NCI-H460 (cell line): ENCODE measurements at places on chromosomes 2 and 18.

DNA sequence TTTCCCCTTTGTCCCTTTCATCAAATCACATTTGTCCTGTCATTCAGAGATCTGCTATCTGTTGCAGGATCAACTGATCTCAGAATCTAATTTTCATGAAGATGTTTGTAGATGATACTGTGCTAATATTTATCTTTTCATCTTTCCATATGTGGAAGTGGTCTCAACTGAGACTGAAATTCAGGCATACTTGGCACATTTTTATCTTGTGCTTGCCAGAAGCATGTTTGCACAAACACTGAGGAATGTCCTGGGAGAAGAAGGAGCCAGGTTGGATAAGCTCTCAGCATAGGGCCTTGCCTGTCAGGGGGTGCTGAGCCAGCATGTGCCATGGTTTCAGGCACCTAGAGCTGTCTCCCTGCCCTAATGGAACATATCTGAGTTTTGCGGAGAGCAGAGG lies 24.5 kb upstream of the MMADHC start:
- DNase-seq, result no peak

- DNase-seq, result peak; percentile 65
Measured at GRCh38 chr2:88659538-88659915, 31.9 kb upstream of the RPIA start.

- DNase-seq, result no peak
Measured at GRCh38 chr18:13313006-13313686, 94.6 kb downstream of the LDLRAD4 start.

- DNase-seq, result no peak
Measured at GRCh38 chr2:151325581-151326095, 31.8 kb upstream of the TNFAIP6 start.

- no peak for DNase-seq
Measured at GRCh38 chr2:46334389-46335271, 37.4 kb downstream of the EPAS1 start.

GRCh38 chr18:51211552-51211951 lies 14.1 kb upstream of the MEX3C start:
- peak; percentile 72 for DNase-seq

- DNase-seq, result no peak
Measured at GRCh38 chr2:175055993-175056392, 50.8 kb upstream of the CHN1 start.

- DNase-seq, result peak; percentile 83
Measured at GRCh38 chr2:96868555-96869280, 1.2 kb downstream of the SEMA4C start.

GRCh38 chr2:171247741-171248662 lies 87.3 kb upstream of the TLK1 start:
- DNase-seq, result no peak

DNA sequence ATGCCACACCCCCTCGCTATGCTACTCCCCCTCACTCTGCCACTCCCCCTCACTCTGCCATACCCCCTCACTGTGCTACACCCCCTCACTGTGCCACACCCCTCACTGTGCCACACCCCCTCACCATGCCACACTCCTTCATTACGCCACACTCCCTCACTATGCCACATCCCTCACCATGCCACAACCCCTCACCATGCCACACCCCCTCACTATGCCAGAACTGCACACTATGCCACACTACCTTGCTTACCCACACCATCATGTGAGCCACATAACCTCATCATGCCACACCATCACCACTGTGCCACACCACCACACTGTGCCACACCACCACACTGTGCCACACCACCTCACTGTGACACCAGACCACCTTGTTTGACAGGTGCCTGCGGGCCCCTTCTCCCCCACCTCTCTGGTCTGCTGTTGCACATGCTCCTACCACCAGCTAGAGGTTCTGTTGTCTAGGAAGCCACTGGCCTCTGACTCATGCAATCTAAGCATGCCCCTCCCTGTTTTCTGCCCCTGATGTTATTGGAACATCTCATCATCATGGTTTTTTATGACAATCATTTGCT lies 22.0 kb downstream of the MARCHF4 start:
- DNase-seq, result no peak

DNA sequence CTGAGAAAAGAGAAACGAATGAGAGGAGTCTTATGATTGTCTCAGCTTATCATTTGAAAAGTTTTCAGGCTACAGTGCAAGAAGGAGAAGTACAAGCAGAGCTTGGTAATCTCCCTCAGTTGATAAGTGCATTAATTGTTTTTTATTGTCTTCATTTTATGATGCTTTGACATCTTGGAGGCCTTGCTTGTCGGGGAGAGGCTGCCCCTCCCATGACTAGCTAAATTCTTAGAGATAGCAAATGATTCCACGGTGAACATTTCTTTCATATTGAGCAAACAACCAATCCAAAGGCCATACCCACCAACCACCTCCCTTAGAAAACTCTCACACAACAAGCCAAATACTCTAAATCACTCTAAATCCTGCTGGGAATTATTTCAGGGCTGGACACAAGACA lies 39.8 kb downstream of the GDF7 start:
- no peak for DNase-seq

DNA sequence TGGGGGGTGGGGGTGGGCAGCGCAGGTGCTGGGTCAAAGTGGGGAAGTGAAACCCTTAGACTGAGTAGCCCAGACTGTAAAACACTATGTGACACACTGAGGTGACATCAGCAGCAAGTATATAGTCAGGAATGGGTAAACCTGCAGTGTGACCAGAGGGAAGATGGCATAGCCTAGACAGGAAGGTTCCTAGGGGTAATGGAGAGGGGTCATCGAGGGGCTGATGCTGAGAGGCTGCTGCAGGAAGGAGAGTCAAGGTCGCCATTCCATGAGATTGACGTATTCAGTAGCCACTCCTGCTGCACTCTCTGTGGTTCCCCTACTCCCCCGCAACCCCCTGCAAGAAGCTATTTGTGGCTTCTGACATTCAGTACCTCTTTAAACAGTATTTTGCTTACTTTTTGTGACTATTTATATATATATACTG lies 111.7 kb downstream of the CHST9 start:
- DNase-seq, result no peak

- DNase-seq, result no peak
Measured at GRCh38 chr2:185456517-185456916, 282.1 kb upstream of the FSIP2 start.

- no peak for DNase-seq
Measured at GRCh38 chr2:187165936-187166610, 282.0 kb downstream of the CALCRL start.

- no peak for DNase-seq
Measured at GRCh38 chr2:211468877-211469663, 912.7 kb downstream of the CPS1 start.

GRCh38 chr2:156319811-156320485 lies 12.6 kb downstream of the NR4A2 start:
- no peak for DNase-seq

- no peak for DNase-seq
Measured at GRCh38 chr2:156427074-156427473, 9.1 kb upstream of the GPD2 start.

DNA sequence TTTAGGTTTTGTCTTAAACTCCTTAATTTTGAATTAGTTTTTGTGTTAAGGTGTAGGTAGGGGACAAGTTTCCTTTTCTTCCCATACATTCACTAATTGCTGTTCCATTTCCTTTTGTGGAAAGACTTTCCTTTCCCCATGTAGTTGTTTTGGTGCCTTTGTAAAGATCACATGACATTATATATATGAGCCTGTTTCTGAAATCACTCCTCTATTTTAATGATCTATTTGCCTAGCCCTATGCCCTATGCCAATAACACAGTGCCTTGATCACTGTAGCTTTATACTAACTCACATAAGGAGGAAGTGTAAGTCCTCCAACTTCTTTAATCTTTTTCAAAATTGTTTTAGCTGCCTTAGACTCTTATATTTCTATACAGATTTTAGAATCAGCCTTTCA lies 211.9 kb downstream of the PPP1R1C start:
- no peak for DNase-seq

DNA sequence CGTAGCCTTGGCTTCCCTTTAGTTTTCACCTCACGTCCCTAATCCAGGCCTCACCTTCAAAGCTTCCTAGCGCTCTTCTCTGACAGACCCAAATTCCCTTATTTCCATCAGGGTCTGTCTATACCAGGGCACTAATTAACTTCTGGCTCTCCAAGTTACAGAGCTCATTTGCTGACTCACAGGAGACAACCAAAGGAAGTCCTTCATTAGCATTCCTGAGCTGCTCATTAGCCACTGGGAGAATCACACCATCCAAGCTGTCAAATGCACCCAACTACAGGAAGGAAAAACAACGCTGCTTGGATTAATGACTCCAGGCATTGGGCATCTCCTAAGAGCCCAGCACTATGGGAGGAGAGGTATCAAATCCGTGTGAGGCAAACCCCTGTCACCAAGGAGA lies 109.8 kb upstream of the ALK start:
- DNase-seq, result no peak

DNA sequence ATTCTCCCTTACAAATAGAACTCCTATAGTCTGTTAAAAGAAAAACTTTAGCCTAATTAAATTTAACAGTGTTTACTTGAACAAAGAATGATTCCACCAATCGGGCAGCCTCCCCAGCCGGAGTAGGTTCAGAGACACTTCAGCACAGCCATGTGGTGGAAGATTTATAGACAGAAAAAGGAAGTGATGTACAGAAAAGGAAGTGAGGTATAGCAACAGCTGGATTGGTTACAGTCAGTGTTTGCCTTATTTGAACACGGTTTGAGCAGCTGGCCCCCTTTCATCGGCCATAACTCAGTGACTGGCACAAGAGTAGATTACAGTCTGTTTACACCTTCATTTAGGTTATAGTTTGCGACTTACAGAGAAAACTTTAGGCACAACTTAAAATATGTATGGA lies 2.1 kb upstream of the SKA1 start:
- DNase-seq, result no peak

DNA sequence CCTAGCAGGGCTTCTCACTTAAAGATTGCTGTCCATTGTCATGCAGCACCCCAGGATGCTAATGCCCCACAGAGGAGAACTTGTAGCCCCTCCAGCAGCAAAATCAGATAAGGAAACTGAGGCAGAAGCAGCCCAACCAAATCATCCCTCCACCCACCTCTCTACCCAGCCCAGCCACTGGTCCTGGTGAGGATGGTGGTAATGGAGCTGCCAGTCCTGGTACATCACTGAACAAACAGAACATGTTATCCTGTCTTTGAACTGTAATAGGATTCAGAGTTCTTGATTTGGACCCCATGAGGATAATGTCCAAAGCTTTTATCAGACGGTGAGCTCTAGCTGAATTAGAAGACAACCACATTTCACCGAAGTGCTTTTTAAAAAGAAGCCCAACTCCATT lies 113.2 kb downstream of the MRO start:
- DNase-seq, result no peak

- no peak for DNase-seq
Measured at GRCh38 chr2:229852565-229852964, 69.2 kb downstream of the TRIP12 start.

GRCh38 chr2:26733413-26733812 lies 30.7 kb upstream of the SLC35F6 start:
- DNase-seq, result no peak

DNA sequence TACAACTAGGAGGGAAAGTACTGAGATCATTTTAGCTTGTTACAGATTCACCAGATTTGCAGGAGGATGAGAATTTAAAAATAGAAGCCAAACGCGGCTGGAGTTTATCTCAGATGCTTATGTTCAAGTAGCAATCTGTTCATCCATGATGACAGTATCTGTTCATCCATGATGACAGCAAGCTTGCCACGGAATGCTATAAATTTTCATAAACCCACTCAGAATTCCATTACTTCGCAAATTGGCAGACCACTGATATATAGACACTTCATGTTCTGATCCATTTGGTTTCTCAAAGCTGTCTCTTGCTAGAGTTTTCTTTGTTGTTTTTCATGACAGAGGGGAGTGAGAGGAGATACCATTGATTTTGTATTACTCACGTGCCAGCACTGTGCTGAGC lies 84.2 kb downstream of the GAREM1 start:
- no peak for DNase-seq

GRCh38 chr18:22185273-22185672 lies 15.9 kb downstream of the GATA6 start:
- DNase-seq, result no peak

DNA sequence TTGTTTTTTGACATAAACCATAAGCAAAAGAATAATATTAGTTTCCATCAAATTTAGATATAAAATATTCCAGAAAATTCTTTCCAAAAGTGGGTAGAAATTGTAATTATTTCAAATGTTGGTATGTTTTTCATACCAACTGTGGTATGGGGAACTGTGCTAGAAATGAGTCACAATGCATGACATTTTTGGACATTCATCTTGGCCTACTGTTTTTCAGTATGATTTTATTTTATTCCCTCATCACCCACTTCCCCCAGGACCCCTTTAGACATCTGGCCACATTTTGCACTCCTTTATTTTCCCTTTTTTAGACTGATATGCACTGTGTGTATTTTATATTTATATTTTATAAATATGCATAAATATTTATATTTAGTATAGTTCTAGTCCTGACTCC lies 97.1 kb downstream of the DPP4 start:
- no peak for DNase-seq

DNA sequence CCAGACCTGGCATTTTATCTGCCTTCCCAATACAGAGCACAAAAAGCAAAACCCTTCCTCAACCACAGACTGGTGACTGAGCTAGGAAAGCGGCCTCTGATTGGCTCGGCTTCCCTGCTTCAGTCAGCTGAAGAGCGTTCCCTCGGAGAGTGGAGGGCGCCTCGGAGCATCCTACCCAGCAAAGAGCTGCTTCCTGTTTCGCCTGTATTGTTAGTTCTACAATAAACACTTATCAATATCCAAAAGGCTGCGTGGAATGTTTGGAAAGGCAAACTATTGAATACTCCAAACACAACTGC lies 125.0 kb downstream of the CACNB4 start:
- no peak for DNase-seq

DNA sequence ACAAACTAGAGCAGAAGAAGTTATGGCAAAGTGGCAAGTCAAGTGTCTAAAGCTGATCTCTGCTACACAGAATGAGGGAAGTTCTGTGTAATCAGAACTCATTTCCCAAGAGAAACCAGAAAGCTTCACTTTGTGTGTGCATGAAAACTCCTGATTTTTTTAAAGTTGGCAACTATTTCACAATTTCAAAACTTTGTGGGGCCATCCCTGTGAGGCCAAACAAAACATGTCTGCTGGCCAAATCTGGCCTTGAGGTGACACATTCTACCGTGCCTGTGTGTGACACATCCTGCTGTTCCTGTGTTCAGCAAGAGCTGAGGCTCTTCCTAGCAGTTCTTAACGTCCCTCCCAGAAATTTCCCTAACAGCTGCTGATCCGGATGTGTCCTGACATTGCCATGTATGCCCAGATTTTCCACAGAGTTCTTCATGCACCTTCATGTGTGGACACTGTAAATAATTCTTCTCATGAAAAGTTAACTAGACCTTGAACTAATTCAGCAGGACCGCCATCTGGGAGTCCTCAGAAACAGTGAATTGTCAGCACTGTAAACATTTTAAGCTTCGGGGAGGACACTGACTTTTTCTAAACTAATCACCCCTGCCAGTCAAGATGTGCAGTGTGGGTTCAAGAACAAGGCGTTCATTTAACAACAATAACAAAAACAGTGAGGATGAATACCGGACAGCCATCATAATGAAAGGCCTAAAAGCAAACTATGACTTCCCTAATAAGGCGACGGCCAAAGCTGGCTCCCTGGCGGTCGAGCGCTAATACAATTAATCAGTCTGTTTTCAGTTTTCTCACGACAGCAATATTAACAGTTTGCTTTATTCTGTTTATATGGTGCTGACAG lies 99.0 kb downstream of the PLEKHM3 start:
- DNase-seq, result no peak
